ENCODE measurements at places on chromosomes 11 and 22.

- no peak for DNase-seq
These were observed 12.6 kb downstream of the MICALL1 start for GRCh38 chr22:37918580-37919270.

DNA sequence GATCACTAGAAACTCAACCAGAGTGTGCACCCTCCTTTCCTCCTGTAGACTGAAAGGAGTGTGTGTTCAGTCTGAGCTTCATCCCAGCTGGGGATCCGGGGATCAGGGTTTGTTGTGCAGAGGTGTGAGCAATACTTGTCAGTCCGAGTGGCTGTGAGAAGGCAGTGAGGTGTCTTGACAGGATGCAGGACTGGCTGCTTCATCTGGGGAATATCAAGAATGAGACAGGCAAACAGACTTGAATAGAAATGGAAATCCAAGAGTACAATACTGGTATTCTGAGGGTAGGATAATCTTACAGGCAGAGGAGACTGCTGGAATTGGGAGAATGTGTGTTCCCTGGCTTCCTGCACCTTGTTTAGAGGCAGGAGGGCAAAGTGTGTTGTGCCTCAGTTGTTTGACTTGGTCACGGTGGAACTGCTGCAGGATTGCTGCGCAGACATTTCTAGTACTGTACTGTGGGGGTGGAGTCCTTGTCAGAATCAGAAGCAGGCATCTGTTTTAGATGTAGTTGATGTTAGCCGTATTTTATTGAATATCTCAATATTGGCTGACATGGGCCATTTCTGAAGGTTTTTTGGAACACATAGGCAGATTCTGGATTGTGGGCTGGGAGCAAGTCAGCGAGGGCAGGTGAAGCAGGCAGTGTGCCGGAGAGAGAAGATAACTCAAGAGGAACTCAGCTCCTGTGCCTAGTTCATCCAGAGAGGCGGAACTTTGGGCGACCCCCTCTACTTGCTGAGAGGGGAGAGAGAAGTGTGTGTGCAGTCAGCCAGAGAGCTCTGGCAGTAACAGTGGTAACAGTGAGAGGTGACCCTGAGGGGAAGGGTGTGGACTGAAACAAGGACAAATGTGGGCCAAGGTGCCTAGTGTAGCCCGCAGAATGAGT, 27.1 kb upstream of the GRK2 start:
- DNase-seq, result peak; percentile 27

GRCh38 chr22:28462041-28462440, 217.6 kb downstream of the TTC28 start:
- no peak for DNase-seq

DNA sequence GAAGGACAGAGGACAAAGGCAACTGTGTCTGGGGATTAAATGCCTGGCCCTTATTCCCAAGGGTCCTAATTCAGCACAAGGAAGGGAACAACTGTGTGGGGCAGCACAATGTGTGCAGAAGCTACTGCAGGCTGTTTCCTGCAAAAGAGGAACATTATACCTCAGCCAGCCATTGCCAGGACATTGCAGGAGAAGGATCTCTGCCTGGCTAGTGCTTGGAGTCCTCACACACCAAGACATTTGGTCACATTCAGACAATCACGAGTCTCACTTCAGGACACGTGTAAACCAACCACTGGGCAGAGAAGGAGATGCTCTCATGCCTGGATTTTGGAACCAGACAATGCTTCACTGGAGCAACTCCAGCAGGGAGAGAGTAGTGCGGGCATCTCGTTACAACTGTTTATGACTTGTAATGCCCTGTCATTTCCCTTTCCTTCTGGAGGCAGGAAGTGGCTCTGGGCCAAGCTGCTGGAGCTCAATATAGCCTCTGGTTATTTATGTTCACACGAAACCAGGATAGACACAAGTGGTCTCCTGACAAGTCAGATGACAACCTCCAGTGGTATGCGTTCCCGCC, 23.9 kb upstream of the ZC3H12C start:
- peak; percentile 100 for DNase-seq

DNA sequence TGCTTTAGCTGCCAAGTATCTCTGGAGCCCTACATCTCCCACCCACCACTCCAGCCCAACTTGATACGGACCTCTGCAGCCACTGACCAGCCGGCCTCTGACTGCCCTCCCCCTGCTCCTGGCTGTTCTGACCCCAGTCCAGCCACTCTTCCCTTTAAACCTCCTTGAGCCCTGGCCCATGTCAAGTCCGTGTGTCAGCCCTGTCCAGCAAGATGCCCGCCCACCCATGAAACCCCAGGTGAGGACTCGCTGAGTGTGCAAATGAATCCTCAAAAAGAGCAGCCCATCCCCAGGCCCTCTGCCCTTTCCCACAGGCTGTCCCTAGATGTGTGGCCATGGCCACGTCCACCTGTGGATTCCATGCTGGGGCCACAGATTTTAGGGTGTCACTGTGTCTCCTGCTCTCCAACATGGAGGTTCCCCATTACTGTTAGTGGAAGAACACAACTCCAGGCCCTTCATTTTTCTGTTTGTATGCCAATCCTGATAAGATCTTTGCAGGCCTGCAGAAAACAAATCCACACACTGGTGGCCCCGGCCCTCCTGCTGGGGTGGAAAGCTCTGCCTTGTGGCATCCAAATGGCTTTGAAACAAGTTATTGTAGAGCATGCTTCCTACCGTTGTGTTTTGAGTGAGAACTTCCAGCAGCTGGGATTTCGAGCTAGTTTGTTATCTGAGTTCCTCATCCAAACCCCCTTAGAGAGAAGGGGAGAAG, 22.7 kb upstream of the ADORA2A start:
- no peak for DNase-seq

GRCh38 chr11:31509051-31509428, 382 bp downstream of the IMMP1L start:
- DNase-seq, result peak; percentile 5

DNA sequence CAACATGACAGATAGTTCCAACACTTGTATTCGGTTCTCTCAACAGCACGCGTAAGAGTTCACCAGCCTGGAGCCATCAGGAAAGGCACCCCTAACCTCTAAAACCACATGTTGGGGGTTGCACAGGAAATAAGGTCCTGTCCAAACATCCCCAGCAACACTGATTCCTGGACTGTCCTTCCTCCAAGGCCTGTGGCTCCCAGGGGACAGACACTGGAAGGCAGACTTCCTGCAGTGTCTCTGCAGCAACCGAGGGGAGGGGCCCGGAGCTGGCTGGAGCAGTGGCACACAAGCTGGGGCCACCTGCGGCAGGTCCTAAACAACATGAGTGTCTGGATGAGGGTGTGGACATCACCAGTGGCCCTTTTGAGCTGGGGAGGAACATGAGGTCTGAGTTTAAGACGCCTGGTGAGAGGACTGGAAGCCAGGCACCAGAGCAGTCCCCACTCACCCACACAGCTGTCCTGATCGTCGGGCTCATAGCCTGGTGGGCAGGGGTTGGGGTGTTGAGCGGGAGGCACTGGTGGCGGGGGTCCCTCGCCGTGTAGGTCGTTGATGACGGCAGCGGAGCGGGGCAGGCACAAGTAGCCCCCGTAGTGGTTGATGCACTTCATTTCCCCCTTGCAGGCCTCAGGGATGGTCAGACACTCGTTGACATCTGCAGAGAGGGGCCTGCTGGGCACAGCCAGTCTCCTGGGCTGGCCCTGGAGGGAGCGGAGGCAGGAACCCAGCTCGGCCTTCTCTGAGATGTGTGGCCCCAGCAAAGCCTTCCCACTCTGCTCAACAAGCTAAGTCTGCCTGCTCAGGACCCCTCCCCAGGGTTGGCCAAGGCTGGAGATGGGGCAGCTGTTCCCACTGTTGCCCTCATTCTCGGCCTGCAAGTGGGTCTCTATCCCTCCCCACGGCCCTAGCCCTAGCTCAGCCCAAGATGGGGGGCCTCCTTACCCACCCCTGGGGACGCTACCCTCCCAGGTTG, 1.6 kb downstream of the EFEMP2 start:
- no peak for DNase-seq

DNA sequence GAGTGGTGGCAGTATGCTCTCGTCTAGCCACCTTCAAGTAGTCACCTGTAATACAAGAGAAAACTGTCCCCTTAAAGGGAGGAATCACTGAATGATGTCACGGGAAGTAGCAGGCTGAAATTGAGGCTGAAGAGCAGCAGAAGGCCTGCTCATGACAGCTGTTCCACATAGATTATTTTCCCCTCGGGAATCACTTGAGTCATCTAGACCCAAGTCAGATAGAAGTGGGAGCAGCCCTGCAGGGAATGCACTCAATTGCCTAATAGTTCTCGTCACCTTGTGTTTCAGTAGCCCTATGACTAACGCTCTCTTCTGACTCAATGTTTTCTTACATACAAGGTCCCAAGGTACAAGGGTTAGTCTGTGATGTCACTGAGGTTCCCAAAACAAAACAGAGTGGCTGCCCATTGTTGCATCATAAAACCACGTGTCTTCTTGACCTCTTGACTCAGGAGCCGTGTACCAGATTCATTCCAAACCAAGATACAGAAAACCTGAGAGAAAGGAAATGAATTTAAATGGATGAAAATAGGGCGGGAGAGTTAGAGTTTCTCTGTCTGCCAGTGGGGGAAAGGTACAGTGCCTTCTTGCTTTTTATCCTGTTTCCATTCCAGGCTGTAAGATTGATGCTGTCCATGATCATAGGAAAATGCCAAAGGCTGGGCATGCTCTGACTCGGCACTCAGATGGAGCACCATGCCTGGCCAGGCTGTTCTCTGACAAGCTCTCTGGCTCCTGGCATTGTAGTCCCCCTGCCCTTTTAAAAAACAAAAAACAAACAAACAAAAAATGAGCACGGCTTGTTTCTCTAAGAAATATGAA, 21.6 kb upstream of the C11orf96 start:
- DNase-seq, result peak; percentile 95

DNA sequence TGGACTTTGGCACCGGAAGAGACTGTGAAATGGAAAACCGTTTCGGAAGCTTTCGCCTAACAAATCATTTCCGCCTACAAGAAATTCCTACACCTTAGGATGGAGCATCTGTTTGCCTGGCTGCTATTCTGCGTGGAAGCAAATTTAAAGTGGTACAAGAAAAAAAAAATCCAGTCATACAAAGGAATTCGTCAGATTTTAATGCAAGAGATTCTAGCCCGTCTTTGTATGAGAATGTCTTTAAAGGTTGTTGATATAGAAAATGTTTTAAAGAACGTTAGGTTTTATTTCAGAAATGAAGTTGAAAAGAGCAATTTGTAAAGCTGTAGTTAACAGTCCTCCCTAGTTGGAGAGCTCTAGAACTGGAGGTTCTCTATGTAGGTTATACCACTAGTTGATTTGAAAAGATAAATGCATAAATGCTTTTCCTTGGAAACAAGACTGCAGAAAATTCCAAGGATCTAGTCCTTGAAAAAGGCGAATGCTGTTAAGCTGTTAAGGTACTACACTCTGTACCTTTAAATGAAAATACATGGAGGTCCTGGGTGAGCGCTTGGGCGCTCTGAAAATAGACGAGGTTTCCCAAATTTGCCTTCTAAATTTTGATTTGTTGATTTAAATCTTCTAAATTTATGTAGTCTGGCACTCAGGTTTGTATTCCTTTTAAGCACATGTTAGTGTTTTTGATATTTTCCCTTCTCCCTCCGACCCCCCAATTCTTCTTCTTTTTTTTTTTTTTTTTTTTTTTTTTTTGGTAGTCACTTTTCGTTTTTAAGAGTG, 2.4 kb downstream of the NCR3LG1 start:
- DNase-seq, result peak; percentile 27

DNA sequence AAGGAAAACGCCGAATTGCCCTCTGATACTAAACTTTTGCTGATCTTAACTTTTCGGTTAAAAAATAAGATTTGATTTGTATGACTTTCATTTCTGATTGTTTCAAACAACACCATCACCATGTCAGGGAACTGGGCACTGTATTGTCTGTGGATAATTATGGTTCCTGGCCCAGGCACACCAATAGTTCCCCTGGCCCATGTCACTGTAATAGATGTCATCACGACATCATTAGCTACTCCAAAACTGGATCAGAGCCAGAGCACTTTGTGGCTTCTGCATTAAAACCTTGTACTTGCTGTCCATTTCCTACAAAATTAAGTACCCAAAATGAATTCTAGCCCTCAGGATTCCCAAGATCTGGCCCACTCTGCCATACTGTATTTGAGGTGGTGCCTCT, 119.5 kb upstream of the NARS2 start:
- DNase-seq, result no peak

- DNase-seq, result no peak
These were observed 2.0 kb upstream of the MAPK11 start for GRCh38 chr22:50272044-50272802.

- DNase-seq, result peak; percentile 41
These were observed 351.8 kb downstream of the BUD13 start for GRCh38 chr11:116420770-116421528.

DNA sequence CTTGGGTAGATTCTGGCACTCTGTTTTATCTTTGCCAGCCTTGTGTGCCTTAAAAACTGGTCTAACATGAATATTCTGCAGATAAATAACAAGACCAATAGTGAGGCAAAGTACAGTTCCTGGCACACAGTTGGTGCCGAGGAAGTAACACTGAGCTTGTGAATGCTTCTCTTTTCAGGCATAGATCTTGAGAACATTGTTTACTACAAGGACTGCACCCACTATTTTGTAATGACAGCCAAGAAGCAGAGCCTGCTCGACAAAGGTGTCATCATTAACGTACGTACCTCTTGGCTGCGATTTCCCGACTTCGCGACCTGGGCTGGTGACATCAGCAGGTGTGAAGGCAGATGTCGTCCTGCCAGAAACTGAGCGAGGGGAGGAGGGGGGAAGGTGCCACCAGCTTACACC, 105.7 kb downstream of the MICAL2 start:
- DNase-seq, result no peak

DNA sequence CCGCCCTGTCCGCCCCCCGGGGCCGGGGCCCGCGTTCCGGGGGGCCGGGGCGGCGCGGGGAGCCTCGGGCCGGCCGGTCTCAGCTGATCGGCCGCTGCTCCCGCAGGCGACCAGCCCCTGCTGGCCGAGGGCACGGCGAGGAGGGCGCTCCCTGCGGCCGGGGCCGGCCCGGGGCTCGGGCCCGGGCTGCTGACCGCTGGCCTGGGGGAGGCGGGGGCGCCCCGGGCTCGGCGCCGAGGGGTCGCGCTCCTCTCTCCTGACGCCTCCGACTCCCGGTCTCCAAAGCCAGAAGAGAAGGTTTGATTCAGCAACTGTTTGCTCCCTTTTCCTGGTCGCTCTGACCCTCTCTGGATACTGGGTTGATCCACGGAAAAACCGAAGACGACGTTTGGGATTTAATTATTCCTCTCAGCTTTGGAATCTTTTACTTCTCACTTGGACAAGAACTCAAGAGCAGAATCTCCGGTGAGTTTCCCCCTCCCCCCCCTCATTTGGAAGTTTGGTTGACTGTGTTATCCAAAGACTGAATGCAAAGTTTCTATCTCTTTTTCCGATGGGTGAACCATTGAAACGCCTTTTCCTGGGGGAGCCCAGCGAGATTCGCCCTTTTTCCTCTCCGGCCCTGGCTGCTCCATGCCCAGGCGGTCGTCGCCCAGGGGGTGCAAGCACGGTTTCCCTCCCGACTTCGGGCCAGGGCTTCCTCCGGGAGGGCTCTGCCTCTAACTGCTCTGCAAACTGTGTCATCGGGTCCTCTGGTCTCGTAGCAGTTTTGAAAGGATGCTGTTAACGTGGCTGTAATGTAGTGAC, 725 bp downstream of the KDM2A start:
- DNase-seq, result peak; percentile 32

- peak; percentile 42 for DNase-seq
These were observed 1.6 kb upstream of the PAX6 start for GRCh38 chr11:31812383-31813381.

GRCh38 chr11:108565653-108566052, 27.9 kb downstream of the EXPH5 start:
- no peak for DNase-seq

Data from PC-3 (cell line).